NCI-H1417 treated with DMSO at 0.1 percent for 48 hours (cell line): ENCODE measurements at places on chromosomes 1 and 21.

DNA sequence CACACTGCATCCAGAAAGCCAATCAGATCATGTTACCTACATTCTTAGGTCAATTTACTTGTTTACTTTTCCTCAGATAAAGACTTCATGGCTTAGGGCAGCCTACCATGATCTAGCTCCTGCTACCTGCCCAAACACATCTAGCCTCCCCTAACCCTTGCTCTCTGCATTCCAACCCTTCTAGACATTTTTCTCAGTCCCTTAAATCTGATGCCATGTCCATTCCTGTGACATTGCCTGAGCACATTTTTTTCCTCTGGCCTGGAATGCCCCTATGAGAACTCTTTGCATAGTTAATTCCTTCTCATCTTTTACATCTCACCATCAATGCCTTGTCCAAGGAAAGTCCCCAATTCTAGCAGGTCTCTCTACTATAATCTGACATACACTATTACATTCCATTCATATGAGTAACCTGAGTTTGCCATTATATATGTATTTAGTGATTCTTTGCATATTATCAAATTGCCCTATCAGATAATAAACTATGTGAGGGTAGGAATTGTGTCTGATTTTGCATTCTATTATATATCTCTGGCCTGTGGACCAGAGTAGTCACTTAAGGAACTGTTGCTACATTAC, 166.9 kb downstream of the COL11A1 start:
- DNase-seq = no peak

GRCh38 chr1:97423403-97423802, 497.4 kb downstream of the DPYD start:
- no peak for DNase-seq

GRCh38 chr21:36004441-36004840, 55.9 kb downstream of the SETD4 start:
- DNase-seq = no peak

- no peak for DNase-seq
These were observed 8.3 kb downstream of the SHISA4 start for GRCh38 chr1:201896951-201897391.

DNA sequence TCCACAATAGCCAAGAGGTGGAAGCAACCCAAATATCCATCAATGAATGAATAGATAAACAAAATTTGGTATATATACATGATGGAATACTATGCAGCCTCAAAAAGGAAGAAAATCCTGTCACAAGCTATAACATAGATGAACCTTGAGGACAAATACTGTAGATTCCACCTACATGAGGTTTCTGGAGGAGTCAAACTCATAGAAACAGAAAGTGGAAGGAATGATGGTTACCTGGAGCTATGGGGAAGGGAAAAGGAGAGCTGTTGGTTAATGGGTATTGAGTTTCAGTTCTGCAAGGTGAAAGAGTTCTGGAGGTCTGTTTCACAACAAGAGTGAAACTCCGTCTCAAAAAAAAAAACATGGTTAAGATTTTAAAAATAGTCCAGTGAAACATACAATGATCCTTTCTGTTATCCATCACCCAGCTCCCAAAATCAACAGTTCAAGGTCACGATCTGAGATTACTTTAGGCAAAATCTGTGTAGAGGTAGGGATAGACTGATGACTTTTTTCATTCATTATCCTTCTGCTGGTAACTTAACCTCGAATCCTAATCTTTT, 80.8 kb upstream of the HNRNPU start:
- DNase-seq = no peak

DNA sequence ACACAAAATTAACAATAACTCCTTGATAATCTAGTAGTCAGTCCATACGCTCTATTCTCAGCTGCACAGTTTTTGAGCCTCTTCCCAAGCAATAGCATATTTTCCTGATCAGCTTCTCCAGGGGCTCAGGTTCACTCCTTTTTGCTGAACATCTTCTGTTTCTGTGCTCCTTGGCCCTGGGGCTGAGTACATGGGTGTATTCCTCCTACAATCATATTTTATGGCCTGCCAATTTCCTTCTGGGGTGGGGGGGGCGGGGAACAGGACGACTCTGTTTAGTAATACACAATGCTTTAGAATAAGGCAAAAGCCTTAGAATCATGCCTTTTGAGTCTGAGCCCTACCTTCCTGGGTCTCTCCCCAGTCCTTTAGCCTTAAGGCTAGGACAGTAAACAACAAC, 8.5 kb downstream of the CLDN19 start:
- no peak for DNase-seq

DNA sequence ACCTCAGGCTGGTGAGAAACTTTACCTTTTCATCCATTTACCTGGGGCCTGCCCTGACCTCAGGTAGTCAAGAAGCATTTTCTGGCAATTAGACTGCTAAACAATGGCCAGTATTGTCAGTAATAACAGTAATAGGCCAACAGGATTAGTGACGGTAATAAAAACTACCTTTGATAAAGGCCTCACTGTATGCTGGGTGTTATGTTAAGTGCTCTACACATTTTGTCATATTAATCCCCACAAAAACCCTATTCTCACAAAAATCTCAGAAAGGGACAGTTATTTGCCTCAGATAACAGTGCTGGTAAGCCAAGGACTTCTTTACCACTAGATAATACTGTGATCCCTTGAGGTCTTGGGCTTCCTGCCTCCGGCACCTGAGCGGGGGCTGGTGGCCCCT, 191.4 kb downstream of the FOXD2 start:
- no peak for DNase-seq

GRCh38 chr1:247273013-247273412, 17.1 kb downstream of the VN1R5 start:
- DNase-seq = no peak

DNA sequence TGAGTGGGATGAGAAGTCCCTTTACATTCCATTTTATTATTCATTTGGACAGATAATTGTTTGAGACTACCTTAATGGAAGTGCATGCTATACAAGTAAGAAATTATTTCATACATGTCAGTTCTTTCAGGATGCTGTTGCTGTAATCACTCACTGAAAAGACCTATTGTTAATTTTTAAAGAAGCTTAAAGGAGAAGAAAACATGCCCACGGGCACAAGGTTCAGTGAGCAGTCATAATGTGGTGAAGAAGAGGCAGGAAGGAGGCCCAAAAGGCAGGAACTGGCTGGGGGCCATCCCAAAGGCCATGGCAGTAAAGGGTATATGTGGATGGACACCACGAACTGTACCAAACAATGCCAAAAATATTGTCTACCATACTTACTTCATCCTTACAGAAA, 206.0 kb downstream of the LYPLAL1 start:
- DNase-seq = no peak

- no peak for DNase-seq
These were observed 7.4 kb downstream of the TFF1 start for GRCh38 chr21:42358937-42359336.

DNA sequence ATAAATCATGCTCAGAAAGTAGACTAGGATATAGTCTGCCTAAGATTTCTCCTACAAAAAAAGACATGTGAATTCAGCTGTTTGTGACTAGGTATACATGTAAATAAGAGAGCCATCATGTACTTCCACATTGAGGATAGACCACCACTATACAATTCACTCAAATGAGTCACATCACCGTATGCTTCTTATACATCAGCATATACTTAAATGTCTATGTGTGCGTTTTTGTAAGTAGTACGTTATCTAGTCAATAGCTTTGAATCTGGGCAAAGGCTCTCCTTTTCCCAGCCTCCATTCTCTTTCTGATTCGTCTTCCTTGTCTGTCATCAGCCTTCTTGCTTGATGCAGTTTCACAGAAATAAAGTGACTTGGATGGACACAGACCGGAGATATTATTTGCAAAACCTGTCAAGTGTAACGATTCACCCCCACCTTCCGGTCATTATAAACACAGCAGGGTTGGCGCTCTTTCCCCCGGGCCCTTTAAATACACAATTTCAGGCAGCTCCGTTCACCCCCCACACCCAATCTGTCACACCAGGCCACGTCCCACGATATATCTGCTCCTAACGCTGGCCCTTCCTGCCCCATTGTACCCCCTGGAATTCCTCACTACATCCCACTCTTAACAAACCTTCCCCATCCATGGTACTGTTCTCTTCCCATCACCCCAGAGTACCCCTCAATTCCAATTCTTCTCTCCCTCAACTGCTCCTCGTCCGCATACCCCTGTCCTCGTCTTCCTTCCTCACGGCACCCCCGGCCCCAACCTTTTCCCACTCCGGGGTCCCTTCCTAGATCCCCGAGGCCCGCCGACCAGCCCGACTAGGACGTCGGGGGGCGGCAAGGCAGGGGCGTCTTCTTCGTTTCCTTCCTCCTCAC, 636 bp downstream of the VAMP4 start:
- no peak for DNase-seq

GRCh38 chr1:154860156-154860870, 9.8 kb downstream of the KCNN3 start:
- DNase-seq = no peak

DNA sequence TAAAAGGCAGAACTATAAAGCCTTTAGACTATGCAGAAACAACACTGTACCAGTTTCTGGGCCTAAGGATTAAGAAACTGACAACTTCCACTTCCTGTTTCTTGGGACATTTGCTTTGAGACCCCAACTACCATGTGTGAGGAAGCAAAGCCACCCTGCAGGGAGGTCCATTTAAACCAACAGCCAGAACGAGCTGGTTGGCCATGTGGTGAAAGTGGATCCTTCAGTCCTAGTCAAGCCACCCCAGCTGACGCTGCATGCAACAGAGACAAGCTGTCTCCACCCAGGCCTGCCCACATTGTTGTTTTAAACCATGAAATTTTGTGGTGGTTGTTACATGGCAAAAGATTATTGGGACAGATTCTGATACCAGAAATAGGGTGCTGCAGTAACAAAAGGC, 31.8 kb upstream of the SLFNL1 start:
- no peak for DNase-seq

DNA sequence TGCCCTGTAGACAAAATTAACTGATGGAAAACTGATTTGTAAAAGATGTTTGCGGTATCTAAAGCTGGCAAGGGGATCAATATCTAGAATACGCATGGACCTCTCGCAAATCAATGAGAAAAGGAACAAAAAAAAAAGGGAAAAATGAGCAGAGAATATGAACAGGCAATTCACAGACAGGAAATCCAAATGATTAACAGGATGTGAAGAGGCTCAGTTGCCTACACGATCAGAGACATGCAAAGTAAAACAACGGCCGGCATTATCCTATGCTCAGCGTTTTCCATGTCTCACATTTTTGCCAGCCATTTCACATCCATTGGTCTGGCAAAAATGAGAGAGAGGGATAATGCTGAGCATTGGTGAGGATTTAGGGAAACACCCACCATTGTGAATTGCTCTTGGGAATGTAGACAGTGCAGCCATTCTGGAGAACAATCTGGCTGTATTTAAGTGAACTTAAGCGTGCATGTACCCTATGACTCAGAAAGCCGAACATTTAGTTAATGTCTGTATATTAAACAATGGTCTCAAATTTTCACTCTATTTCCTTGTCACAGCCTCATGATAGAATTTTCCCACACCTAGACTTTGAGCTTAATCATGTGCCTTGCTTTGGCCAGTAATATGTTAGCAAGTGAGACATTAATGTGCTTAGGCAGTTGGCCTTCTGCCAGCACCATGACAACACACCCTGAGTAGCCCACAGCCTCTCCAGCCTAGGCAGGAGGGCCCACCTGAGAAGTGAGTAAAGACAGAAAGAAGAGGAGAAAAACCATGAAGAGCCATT, 61.0 kb upstream of the NBPF3 start:
- DNase-seq = no peak

DNA sequence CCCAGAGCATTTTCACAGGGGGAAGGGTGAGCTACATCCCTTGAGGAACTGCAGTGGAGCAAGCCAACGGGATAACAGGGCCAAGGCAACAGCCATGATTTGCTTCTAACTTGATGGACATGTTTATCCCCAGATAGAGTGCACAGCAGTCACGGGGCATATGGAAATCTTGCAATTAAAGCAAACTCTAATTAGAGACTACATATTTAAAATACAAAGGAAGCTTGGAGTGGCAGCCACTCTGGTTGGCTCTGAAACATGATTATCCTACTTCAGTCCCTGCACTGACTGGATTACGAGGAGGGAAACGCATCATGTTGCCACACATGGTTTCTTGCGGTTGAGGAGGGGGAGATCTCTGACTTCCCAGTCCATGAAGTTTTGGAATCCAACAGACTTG, 60.8 kb downstream of the BEND5 start:
- DNase-seq = no peak

DNA sequence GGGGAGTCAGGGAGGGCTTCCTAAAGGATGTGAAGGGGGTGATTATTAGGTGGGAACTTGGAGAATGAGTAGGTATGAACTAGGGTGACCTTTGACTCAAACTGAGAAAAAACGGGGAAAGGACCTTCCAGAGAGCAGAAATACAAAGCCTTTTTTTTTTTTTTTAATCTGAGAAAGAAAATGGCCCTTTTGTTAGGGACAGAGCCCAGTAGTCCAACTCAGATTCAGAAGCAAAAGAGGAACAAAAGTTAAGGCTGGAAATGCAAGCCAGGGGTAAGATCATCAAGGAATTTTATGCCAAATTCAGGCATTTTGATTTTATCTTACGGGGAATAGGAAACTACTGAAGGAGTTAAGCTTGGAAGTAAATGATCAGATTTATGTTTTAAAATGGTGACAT, 96.0 kb upstream of the SMYD2 start:
- no peak for DNase-seq

GRCh38 chr1:40450495-40451237, 390 bp downstream of the ZFP69B start:
- DNase-seq = no peak

DNA sequence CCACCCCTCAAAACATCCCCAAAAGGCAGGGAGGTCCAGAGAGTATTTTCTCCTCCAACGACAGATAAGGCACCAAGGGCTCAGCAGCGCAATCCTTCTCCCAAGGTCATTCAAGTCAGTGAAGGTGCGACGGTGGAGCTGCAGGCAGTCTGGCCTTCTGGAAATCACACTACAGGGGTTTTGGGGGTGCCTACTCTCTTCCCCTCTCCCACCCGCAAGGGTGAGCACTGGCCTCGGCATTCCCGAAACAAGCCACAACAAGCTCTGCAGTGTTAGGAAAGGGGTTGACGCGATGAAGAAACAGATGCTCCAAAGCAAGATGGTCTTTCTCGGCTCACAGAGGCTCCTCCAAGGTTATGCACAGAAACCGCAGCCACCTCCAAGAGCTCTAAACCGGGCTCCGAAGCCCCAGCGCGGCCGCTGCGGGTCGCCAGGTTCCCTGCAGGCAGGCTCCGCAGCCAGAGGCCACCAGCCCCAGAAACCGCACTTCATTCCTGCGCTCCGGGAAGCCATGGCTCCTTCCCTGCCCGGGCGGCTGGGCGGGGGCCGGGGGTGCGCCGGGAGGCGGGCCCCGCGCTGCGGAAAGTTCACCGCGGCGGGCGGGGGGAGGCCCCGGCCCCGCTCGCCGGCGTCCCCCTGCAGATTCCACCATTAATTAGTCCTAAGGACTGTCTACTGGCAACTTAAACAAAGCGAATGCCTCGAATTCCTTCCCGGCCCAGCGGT, 1.1 kb downstream of the LUZP1 start:
- DNase-seq = no peak
